Trophoblast cell (in vitro differentiated cells and primary cell): ENCODE measurements at places on chromosomes 16 and 17.

GRCh38 chr16:56421313-56421712, 4.0 kb downstream of the AMFR start:
- H3K27me3 ChIP-seq, result no peaks in the 10 kb centered on the region
- H3K4me3 ChIP-seq, result no peak overlapping the region
- no peaks in the 10 kb centered on the region for H3K4me1 ChIP-seq
- H3K27ac ChIP-seq, result no peak overlapping the region

- H3K4me3 ChIP-seq, result no peak overlapping the region
- H3K27me3 ChIP-seq, result no peaks in the 10 kb centered on the region
- peaks cover 4% of the 10 kb centered on the region for H3K4me1 ChIP-seq
Observed at GRCh38 chr16:86997058-86997457, 320.1 kb downstream of the C16orf95 start.

- H3K27ac ChIP-seq, result no peak overlapping the region
- no peaks in the 10 kb centered on the region for H3K4me1 ChIP-seq
- peaks cover 2% of the 10 kb centered on the region for H3K36me3 ChIP-seq
- no peak for DNase-seq
Observed at GRCh38 chr16:75589306-75589705, 23.1 kb downstream of the GABARAPL2 start.

DNA sequence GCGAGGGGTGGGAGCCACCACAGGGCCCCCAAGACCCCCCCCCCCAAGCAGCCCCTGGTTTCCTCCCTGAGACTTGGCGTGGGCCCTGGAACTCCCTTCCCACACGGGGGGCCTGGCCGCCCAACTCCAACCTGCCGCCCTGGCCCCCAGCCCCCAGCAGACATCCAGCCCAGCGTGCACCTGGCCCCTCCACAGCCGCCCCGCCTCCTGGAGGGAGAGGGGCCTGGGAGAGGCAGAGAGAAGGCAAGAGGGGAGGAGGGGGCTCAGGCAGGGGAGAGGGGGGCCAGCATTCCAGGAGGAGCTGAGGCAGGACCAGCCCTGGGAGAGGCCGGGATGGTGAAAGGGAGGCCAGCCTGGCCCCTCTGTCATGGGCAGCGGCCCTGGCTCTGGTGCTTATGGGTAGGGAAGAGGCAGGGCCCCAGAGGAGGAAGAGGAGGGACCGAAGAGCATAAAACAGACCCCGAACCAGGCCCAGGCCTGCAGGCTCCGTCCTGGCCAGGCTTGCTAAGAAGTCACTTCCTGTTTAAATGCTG, 16.7 kb downstream of the IL34 start:
- H3K4me1 ChIP-seq, result no peaks in the 10 kb centered on the region
- no peak overlapping the region for H3K4me3 ChIP-seq
- no peaks in the 10 kb centered on the region for H3K27me3 ChIP-seq
- no peak overlapping the region for H3K27ac ChIP-seq

GRCh38 chr16:19804538-19805323, 79.9 kb downstream of the GPRC5B start:
- no peak overlapping the region for H3K4me3 ChIP-seq
- H3K27ac ChIP-seq, result no peak overlapping the region
- H3K36me3 ChIP-seq, result no peaks in the 10 kb centered on the region
- no peak for DNase-seq
- H3K4me1 ChIP-seq, result peaks cover 3% of the 10 kb centered on the region
- no peaks in the 10 kb centered on the region for H3K27me3 ChIP-seq

GRCh38 chr16:24164416-24164815, 91.7 kb upstream of the CACNG3 start:
- no peaks in the 10 kb centered on the region for H3K36me3 ChIP-seq
- no peaks in the 10 kb centered on the region for H3K4me1 ChIP-seq
- no peak for DNase-seq
- no peak overlapping the region for H3K4me3 ChIP-seq
- H3K27me3 ChIP-seq, result no peaks in the 10 kb centered on the region

- no peak overlapping the region for H3K27ac ChIP-seq
- no peak overlapping the region for H3K4me3 ChIP-seq
- H3K4me1 ChIP-seq, result no peaks in the 10 kb centered on the region
- no peaks in the 10 kb centered on the region for H3K27me3 ChIP-seq
- DNase-seq, result no peak
Observed at GRCh38 chr17:69503711-69504110, 89.2 kb downstream of the MAP2K6 start.

DNA sequence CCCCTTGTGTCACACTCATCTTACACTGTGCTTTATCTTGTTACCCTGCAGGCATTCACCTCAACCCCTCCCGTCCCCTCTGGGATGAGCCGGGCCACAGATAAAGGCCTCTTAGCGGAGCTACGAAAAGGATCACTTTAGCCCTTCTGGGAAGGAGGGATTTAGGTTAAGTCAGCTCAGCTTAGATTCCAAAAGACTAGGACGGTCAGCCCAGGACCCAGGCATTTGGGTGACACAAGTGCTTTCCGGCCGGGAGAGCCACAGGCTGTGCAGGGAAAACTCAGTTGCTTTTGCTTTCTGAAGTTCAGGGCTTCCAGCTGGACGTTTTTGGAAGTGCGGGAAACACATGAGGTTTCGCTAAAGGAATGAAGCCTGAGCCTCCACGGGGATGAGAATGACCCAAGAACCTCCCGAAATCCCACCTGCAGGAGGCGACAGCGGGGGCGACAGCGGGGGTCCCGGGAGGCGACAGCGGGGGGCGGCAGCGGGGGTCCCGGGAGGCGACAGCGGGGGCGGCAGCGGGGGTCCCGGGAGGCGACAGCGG, 11.6 kb upstream of the METRNL start:
- DNase-seq, result no peak
- H3K27me3 ChIP-seq, result no peaks in the 10 kb centered on the region
- no peaks in the 10 kb centered on the region for H3K36me3 ChIP-seq
- H3K4me1 ChIP-seq, result peaks cover 2% of the 10 kb centered on the region
- no peak overlapping the region for H3K27ac ChIP-seq

GRCh38 chr16:85664580-85665372, 24.0 kb downstream of the GINS2 start:
- H3K27me3 ChIP-seq, result no peaks in the 10 kb centered on the region
- no peak overlapping the region for H3K4me3 ChIP-seq
- H3K4me1 ChIP-seq, result no peaks in the 10 kb centered on the region
- H3K27ac ChIP-seq, result no peak overlapping the region
- peaks cover 90% of the 10 kb centered on the region for H3K36me3 ChIP-seq

DNA sequence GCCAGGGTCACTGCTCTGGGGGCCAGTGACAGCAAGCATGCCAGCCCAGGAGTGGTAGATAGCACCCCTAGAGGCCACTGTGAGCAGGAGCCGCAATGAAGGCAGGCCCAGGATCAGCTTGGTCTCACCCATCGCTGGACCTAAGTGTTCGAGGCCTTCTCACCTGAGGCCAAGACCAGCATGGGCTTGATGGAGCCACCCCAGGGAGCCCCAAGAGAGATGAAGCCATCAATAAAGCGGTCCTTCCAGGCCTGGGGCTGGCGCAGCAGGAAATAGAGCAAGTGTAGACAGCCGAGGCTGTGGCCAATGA, 1.8 kb downstream of the LCAT start:
- H3K4me1 ChIP-seq, result peaks cover 3% of the 10 kb centered on the region
- H3K36me3 ChIP-seq, result peaks cover 73% of the 10 kb centered on the region
- H3K27me3 ChIP-seq, result no peaks in the 10 kb centered on the region
- peak; percentile 49 for DNase-seq
- H3K27ac ChIP-seq, result no peak overlapping the region
- no peak overlapping the region for H3K4me3 ChIP-seq

- no peak for DNase-seq
- no peak overlapping the region for H3K27ac ChIP-seq
- H3K27me3 ChIP-seq, result no peaks in the 10 kb centered on the region
- H3K4me1 ChIP-seq, result no peaks in the 10 kb centered on the region
- no peak overlapping the region for H3K4me3 ChIP-seq
- peaks cover 13% of the 10 kb centered on the region for H3K36me3 ChIP-seq
Observed at GRCh38 chr16:74893541-74893940, 91.4 kb downstream of the WDR59 start.

GRCh38 chr16:81804134-81804610, 25.1 kb downstream of the PLCG2 start:
- no peak overlapping the region for H3K27ac ChIP-seq
- no peak overlapping the region for H3K4me3 ChIP-seq
- H3K4me1 ChIP-seq, result no peaks in the 10 kb centered on the region
- no peaks in the 10 kb centered on the region for H3K27me3 ChIP-seq

DNA sequence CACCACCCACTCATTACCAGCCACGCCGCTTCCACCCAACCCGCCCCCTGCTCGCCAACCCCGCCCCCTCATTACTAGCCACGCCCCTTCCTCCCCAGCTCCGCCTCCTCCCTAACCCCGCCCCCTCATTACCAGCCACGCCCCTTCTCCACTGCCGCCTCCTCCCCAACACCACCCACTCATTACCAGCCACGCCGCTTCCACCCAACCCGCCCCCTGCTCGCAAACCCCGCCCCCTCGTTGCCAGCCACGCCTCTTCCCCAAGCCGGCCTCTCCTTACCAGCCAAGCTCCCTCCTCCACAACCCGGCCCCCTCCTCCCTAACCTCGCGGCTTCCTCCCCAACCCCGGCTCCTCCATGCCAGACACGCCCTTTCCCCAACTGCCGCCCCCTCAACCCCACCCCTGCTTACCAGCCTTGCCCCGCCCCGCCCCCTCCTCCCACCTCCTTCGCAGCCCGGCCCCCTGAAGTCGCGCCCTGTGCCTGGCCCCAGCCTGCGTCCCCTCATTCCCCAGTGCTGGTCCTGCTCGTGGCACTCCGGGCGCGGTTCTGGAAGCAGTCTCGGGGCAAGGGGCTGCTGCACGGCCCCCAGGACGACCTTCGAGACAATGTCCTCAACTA, 7.3 kb downstream of the SLC22A31 start:
- H3K27ac ChIP-seq, result no peak overlapping the region
- H3K27me3 ChIP-seq, result peaks cover 4% of the 10 kb centered on the region
- no peaks in the 10 kb centered on the region for H3K4me1 ChIP-seq
- DNase-seq, result no peak

DNA sequence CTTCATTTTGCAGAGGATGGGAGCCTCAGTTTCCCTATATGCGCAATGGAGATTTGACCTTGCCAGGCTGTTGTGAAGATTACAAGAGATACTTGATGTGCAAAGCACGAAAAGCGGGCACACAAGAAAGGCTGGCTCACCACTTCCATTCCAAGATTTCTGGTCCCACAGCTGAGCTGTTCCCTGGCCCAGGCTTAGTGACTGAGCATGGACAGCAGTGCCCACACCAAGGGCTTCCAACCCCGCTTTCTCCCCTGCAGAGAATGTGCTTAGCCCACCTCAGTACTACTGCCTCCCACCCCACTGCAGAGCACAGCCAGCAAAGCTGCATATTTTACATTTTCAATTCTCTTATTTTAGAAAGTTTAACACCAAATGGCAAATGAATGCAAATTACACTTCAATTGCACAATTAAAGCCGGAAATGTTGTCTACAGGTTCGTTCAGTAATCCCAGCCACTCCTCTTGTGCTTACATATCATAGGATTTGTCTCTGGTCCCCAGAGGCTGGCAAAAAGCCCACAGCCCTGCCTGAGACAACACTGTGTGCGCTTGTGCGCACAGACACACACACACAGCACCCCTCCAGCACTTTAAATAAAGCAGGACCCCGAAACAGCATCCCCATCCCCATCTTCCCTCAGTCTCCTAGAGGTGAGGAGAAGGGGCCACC, 51.8 kb downstream of the VAC14 start:
- no peak overlapping the region for H3K27ac ChIP-seq
- peaks cover 13% of the 10 kb centered on the region for H3K36me3 ChIP-seq
- no peak overlapping the region for H3K4me3 ChIP-seq
- DNase-seq, result peak; percentile 67

DNA sequence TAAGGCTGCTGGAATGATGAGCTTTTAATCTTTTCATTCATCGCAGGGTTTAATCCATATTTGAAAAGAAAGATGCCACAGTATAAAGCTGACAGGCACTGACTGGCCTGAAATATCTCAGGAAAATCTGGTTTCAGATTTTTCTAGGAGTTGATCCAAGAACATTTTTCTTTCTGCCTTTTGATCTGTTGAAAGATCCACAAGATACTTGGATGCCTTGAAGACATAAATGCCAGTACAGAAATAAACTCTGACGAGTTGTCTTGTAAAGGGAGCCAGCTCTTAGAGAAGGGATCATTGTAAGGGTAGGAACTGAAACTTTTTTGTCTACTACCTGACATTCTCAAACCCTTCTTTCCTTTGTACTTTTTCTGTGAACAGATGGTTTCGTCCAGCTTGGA, 25.4 kb upstream of the KRT20 start:
- peak; percentile 57 for DNase-seq
- peak overlapping the region; percentile 31 for H3K27ac ChIP-seq
- H3K36me3 ChIP-seq, result no peaks in the 10 kb centered on the region
- H3K27me3 ChIP-seq, result no peaks in the 10 kb centered on the region
- no peak overlapping the region for H3K4me3 ChIP-seq

DNA sequence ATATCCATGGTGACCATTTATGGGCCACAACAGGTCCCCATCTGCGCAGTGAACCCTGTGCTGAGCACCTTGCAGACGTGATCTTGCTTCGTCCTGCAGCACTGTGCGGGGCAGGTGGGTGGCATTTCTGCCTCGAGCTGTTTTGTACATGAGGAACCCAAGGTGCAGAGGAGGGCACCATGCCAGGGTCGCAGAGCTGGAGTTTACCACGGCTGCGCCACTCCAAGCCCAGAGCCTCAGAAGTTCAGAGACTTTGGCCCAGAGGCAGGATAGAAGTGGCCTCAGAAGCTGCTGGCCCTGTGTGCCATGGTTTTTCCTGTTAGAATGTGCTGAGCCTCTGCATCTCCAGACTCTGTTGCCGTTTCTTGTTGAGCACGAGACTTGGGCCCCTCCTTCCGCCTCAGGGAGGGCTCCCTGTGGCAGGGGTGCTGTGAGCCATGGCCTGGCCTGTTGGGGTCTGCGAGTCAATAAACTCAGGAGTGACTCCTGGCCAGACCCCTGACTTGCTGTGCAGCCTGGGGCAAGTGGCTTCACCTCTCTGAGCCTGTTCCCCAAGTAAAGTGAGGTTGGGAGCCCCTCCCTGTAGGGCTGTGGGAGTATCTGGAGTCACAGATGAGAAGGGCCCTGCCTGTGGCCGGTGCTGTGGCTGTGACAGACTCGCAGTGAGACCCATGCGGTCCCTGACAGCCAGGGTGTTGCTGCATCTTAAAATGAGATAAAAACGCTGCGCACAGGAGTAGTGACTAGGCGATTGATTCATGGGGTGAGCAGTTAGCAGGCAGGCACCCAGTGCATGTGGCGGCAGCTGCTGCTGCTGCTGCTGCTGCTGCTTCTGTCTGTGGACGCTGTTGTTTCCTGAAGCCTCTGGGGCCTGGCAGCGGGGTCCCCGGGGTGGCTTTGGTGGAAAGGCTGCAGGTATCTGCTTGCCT, 11.8 kb downstream of the MAP2K3 start:
- DNase-seq, result peak; percentile 75
- H3K27me3 ChIP-seq, result no peaks in the 10 kb centered on the region
- no peak overlapping the region for H3K4me3 ChIP-seq
- no peak overlapping the region for H3K27ac ChIP-seq

DNA sequence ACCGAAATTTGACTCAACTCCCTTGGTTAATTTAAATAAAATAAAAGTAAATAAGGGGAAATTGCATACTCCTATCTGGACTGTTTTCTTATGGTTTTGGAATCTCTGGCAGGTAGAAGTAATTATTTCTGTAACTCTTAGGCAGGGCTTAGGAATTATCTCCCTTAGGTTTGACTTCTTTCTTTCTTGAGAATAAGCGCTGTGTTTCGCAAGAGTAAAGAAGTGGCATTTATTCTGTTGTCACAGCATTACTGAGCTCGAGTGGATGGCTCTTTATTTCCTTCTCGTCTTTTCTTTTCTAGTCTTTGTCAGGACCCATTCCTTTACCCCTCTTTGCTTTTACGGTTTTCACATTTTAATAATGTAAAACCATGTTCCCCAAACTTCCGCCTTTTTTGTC, 633.2 kb downstream of the WWOX start:
- no peaks in the 10 kb centered on the region for H3K36me3 ChIP-seq
- H3K4me1 ChIP-seq, result no peaks in the 10 kb centered on the region
- no peaks in the 10 kb centered on the region for H3K27me3 ChIP-seq
- no peak for DNase-seq
- H3K4me3 ChIP-seq, result no peak overlapping the region
